Ovary (tissue), 10 donors: ENCODE measurements at places on chromosomes 12 and 14. TPM values are rescaled to one million over a fixed set of nuclear protein-coding genes. Genes with fewer than 3 reads are reported as not detected.

Gene KRT85
- total RNA-seq, result not detected

Gene LRRK2
- 19.7 TPM for total RNA-seq

Gene TAS2R20
- total RNA-seq, result 2.8 TPM

Gene TIGAR
- total RNA-seq, result 5.0 TPM

DNA sequence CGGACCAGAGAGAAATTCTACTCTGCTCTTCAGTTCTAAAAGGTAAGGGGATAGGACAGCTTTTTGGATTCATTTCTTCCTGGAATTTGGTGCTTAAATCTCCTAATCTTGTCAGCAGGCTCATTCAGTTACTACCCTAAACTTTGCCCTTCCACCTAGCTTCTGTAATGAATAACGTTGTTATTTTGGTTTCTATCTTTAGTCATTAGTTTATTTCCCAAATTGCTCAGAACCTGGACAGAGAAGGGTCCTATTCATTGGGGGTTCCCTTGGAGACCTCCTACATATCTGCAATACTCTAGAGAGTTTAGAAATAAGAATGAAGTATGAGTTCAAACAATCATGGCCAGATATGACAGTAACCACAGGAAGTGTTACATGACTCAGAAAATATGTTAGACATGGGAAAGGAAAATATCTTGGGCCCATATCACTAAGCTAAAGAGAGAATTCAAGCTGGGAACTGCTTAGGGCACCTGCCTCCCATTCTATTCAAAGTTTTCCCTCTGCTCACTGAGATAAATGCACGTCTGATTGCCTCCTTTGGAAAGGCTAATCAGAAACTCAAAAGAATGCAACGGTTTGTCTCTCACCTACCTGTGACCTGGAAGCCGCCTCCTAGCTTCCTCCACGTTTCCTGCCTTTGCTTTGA lies 87.9 kb downstream of the GAS2L3 start:
- no peaks in the 10 kb centered on the region for H3K36me3 ChIP-seq
- no peak overlapping the region for H3K27ac ChIP-seq
- H3K4me3 ChIP-seq, result no peak overlapping the region
- no peaks in the 10 kb centered on the region for H3K4me1 ChIP-seq
- no peaks in the 10 kb centered on the region for H3K27me3 ChIP-seq
- DNase-seq, result no peak
